ENCODE measurements at places on chromosomes 1 and 21.

GRCh38 chr1:235290740-235291502, 37.1 kb downstream of the ARID4B start:
- DNase-seq: no peak

- DNase-seq: no peak
Observed at GRCh38 chr1:180571832-180572636, 13.3 kb downstream of the OVAAL start.

GRCh38 chr1:159686599-159687299, 27.6 kb downstream of the CRP start:
- DNase-seq: no peak

DNA sequence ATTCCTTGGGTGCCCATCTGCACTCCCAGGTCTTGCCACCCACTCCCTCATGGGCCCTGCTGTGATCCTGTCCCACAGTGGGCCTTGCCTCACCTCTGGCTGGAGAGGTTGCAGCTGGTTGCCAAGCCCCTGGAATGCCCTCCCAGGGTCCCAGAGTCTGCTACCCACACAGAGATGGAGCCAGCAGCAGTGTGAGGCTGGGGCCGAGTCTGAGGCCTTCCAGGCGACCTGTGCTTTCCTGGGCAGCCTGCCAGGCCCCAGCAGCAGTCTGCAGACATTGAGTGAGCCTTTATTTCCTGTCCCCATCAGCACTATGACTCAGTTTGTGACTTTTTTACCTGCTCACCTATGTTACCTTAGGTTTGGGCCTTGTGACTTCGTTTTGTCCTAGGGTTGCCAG, 25.0 kb upstream of the TSPAN2 start:
- DNase-seq: no peak

- DNase-seq: peak; percentile 63
Observed at GRCh38 chr1:40849801-40850592, 12.2 kb downstream of the CITED4 start.

DNA sequence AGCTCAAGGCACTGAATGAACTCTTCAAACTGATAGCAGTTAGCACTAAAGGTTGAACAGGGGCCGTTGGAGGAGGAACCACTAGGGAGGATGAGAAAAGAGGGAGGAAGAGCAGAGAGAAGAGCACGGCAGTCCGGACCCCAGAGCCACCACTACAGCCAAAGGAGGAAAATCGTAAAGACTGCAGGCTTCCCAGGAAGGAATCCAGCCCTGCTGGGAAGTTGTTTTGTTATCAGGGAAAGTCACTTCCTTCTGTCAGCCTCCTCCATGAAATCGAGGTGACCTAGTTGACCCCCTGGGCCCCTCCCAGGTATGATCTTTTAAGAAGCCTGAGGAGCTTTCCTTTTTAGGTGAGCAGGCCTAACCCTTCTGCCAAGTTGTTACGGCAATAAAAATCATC, 88.2 kb downstream of the PBX1 start:
- no peak for DNase-seq

GRCh38 chr1:162857850-162858249, 3.1 kb downstream of the CCDC190 start:
- DNase-seq: no peak

GRCh38 chr1:91548376-91549040, 47.9 kb downstream of the CDC7 start:
- DNase-seq: no peak

GRCh38 chr1:75130865-75131564, 3.2 kb upstream of the LHX8 start:
- no peak for DNase-seq

DNA sequence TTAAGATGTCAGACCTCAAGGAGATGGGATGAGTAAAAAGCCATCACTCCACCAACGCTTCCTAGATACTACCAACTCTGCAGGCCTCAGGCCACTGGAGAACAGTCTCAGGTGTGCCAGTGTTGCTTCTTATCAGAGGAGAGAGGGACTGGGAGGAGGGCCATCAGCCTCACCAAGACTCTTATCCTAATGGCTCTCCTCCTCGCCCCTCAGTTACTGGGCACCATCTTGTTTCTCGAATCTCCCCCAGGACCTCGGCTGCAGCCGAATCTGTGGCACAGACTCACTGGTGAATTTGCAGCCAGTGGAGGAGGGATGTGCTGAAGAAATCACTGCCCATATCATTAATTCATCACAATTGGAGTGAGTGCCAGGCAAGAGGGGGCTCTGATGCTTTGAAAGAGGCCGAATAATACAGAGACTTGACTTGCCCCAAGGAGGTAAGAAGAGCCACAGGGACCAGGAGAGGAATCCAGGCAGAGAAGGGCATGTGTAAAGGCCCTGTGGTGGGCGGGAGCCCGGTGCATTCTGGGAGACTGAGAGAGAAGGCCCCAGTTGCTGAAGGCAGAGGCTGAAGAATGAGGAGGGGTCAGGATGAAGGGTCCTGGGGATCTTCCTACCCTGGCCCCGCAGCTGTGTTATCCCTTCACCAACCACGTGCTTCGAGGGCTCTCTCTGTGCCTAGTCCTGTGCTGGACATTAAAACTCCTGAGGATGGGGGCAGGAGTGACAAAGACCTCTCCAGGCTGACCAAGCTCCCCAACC, 129.8 kb downstream of the PTPRU start:
- DNase-seq: no peak

- no peak for DNase-seq
Observed at GRCh38 chr1:158122833-158123388, 57.8 kb upstream of the CD1D start.

GRCh38 chr1:245310571-245311531, 156.1 kb downstream of the KIF26B start:
- no peak for DNase-seq

DNA sequence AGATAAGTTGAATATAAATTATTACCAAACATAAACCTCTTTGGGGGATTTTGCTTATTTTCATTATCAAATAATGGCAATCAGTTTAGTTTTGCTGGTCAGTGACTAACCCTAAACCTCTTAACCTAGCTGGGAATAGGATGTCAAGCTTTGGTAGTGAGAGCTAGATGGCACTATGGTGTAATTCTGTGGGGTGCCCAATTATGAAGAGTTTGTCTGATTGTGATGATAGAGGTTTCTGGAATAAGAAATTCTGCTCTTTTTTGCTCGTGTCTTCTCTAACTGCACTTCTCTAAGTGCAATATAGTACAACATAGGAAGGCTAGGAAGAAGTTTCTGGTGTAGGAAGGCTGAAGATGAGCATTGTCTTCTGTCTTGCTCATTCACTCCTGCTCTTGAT, 59.8 kb downstream of the XCL1 start:
- no peak for DNase-seq

DNA sequence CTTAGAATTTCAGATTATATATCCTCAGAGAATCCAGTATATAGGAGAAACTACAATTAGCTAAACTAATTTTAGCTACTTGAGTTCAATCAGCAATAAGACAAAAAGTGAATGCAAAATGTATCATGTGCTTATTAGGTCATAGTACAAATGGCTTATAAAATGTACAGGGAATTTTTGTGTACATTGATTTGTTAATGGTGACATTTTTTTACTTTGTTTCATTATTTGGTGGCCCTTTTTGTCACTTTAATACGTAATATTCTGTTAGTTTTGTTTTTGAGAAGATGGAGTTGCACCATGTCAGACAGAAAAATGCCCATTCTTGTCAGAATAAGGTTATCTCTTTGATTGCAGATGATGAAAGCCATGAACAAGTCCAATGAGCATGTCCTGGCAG, 33.6 kb downstream of the CC2D1B start:
- no peak for DNase-seq

GRCh38 chr1:89546082-89546889, 21.7 kb downstream of the LRRC8B start:
- no peak for DNase-seq

GRCh38 chr21:33151941-33152731, 77.6 kb upstream of the IFNAR2 start:
- DNase-seq: no peak

DNA sequence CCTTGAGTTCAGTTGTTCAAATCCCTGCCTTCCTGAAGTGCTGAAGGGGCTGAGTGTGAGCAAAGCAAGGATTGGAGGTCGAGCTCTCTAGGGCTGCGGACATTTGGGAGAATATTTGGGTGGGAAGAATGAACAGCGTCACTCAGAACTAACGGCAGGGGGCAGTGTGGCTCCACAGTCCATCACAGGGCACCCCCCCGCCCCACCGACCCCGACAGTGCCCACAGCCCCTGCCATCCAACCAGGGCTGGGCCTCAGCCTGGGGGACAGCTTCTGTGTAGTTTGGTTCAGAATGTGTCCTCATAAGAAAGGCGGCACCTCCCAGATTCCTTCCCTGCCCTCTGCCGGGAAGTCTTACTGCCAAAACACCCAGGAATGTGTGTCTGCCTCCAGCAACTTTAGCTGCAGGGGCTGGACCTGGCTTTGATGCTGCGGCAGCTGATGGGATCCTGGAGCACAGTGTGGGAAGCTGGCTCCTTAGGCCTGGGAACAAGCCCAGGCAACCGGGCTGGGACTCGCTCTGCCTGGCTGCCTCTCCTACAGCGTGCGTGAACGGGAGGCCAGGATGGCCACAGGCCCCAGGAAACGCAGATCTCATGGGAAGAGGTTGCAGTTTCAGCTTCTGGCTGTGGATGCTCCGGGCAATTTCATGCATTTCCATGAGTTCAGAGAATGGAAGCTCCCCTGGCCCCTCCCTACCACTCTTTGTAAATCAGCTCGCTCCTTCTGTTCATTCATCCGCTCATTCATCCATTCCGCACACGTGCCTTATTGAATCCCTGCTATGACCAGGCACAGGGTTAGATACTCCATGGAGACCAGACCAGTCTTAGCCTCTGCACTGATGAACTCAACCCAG, 104.9 kb upstream of the TMPRSS2 start:
- no peak for DNase-seq

DNA sequence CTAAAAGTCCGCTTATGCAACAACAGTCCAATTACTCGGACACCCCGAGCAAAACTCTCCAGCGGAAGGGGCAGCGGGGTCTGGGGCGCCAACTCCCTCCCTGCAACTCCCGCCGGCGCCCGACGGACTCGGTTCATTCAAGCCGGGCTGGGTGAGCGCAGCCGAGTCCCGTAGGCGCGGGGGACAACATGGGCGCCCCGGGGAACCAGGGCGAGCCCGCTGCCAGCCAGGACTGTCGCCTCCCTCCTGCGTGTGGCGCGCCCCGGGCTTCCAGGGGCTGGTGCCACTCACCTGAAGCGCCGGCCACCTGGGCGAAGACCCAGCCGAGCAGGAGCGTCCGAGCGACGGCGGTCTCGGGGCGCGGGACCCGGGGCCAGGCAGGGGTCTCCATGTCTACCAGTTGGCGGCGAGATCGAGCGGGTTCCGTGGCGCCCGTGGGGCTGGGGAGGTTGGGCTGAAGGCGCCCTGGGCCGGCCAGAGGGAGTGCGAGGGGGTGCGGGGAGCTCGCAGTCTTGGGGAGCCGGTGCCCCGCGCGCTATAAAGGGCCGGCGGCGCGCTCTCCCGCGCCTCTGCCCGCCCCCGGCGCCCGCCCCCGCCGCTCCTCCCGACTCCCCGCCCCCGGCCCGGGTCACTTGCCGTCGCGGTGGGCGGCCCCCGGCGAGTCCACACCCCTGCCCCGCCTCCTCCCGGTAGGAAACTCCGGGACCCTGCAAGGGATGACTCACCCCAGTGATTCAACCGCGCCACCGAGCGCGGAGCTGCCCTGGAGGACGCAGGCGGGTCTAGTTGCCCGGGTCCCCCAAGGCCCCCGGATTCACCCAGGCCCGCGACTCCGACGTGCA, at the start of gene F3:
TSS of gene F3 (minus strand) at position 514 of the 842 bp plus-strand sequence. CDS start at position 391, 123 bp downstream.
- DNase-seq: peak; percentile 76

DNA sequence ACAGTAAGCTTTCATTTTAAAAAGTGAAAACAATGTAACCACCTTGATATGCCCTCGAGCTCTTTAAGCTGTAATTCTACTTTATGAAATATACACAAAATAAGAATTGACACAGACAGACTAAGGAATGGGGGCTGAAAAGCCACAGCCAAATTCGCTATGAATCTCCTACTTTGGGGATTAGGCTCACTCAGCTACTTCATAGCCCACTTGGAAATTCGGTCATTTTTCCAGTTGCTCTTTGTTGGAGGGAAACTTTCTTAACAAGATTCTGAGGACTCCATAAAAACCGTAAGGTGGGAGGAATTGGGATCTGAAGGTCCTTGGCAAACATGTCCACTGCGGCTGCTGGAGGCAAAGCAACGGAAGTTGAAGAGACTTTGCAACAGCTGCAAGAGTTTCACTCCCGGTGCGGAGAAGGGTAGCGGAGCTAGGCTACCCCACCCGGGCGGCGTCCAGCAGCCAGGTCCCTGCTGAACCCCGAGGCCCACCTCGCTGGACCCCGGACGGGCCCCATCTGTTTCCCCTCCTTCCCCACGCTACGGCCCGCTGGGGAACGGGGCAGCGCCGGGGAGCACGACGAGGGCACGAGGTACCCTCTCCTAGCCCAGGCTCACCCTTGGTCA, 634 bp downstream of the MYCBP start:
- DNase-seq: no peak

- DNase-seq: no peak
Observed at GRCh38 chr1:91018006-91018405, 3.8 kb downstream of the ZNF644 start.

DNA sequence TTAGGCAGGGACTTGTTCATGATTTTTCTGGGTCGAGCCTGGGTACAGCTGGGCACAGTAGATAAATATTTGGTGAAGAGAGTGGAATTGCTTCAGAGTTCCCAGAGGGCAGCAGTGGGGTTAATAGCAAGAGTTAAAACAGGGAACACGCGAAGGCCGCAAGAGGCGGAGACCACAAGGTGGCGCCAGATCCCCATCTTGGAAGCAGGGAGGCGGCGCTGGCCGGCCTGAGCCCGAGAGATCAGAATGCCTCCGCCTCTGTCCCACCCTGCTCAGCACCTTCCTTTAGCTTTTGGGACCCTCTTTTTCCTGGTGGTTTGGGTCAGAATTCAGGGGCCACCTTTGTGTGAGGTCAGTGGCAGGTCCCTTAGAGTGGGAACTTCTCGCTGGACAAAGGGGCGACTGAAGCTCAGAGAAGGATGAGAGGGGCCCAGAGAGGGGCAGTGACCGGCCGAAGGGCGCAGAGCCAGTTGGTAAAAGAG, 6.5 kb upstream of the PADI2 start:
- peak; percentile 65 for DNase-seq

GRCh38 chr1:69523461-69523860, 44.3 kb upstream of the LRRC7 start:
- no peak for DNase-seq

- DNase-seq: no peak
Observed at GRCh38 chr21:45593162-45594022, 50.1 kb upstream of the PCBP3 start.

- no peak for DNase-seq
Observed at GRCh38 chr1:183137782-183138181, 48.3 kb upstream of the LAMC2 start.

DNA sequence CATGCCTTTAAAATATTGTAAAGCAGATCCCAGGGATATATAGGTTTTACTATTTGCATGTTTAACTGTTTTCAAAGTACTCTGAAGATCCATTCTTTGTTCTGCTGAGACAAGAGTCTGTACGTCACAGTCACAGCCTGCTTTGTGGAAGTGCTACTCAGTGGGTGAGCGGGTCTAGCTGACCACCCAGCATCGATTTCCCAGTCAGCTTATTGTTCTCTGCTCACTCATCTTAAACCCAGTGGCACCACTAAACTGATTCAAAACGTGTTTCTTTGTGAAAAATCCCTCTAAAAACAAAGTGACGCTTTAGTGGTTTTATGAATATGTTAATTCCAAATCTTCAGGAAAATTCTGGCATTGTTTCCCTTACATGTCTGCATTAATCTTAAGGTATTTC, 12.4 kb downstream of the PLPP3 start:
- DNase-seq: no peak
